Activated naive CD4-positive, alpha-beta T cell treated with anti-CD3 and anti-CD28 coated beads, Interleukin-2, amount 50 U/mL, for 16 hours (primary cell): ENCODE measurements at places on chromosomes 16 and 17.
A peak's percentile ranks its signal among the peaks of the same experiment; 100 is the strongest.

- no peak for DNase-seq
Observed at GRCh38 chr17:74274060-74274708, at the start of gene DNAI2. Gene DNAI2 (plus strand): TSS chr17:74274234. CDS start chr17:74281818, 7,584 bp downstream.

GRCh38 chr16:88893127-88893968, 26.9 kb upstream of the PABPN1L start:
- no peak for DNase-seq

- no peak for DNase-seq
Observed at GRCh38 chr16:77585379-77586251, 136.7 kb upstream of the NUDT7 start.

- no peak for DNase-seq
Observed at GRCh38 chr17:69761011-69761410, 314.0 kb upstream of the KCNJ16 start.

GRCh38 chr16:79066561-79066960, 534.0 kb downstream of the MAF start:
- DNase-seq = no peak

GRCh38 chr17:65183736-65184135, 46.6 kb downstream of the RGS9 start:
- no peak for DNase-seq

DNA sequence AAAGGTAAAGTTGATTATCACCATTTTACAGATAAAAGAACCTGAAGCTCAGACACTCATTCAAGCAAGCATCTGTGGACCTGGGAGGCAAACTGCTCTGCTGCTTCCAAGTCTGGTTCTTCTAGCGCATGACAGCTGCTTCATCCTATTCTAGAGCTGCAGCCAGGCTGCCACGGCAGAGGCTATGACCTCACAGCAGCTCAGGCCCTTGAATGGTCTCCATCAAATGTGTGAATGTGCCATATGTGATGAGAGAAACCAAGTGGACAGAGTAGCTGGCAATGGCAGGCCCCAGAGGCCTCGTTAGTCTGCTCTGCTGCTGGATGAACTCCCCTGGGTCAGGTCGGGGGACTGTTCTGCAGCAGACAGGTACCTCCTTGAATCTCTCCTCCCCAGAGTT, 30.7 kb upstream of the FOXJ1 start:
- DNase-seq = no peak

DNA sequence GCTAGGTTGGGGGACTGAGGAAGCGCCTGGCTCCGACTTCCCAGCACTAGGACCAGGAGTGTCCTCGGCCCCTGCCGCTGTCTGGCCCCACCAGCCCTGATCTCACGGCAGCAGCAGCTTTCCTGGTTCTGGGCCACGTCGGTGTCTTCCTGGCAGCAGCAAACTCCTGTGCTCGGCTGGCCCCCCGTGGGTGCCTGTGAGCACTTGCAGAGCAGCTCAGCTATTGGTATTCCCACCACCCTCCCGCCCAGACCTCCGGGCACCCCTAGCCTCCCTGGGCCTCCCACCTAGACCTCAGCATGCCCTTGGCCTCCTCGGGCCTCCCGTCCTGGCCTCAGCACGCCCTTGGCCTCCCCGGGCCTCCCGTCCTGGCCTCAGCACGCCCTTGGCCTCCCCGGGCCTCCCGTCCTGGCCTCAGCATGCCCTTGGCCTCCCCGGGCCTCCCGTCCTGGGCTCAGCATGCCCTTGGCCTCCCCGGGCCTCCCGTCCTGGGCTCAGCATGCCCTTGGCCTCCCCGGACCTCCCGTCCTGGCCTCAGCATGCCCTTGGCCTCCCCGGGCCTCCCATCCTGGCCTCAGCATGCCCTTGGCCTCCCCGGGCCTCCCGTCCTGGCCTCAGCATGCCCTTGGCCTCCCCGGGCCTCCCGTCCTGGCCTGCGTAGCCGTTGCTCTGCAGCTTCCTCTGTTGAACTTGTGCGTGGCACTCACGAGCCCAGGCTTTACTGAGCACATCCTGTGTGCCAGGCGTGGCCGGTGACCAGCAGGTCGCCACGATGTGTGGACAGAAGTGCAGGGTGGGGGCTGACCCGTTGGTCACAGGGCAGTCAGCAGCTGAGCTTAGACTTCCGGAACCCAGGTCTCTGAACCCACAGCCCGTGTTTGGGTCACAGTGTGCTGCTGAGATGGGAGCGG, 51.8 kb upstream of the ACSF3 start:
- no peak for DNase-seq

GRCh38 chr17:73199751-73200317, 7.0 kb downstream of the COG1 start:
- DNase-seq = no peak

GRCh38 chr17:59311051-59311468, 20.4 kb upstream of the YPEL2 start:
- DNase-seq = peak; percentile 21

DNA sequence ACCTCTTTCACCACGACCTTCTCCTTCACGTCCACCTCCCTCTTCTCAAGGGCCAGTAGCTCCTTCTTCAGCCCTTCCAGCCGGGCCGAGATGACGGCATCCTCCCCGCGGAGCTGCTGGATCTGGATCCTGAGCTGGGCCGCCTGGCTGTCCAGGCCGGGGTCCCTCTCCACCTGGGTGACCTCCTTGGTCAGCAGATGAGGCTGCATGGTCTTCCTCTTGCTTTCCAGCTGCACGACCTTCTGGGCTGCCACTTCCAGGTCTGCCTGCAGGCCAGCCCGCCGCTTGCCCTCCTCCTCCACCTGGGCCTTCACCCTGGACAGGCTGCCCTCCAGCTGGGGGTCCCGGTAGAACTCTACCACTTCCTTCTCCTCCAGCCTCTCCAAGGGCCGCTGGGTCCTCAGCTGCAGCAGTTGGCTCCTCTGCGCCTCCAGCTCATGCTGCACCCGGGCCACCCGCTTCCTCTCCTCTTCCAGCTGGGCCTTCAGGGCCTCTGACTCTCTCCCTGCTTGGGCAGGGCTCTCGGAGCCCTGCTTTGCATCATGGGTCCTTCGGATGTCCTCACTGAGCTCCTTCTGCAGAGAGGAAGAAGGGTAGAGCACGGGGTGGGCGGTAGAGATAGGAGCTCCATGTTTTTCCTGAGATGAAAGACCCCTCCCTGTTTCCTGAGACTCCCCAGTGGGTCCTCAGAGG, 9.5 kb downstream of the CDK3 start:
- no peak for DNase-seq

DNA sequence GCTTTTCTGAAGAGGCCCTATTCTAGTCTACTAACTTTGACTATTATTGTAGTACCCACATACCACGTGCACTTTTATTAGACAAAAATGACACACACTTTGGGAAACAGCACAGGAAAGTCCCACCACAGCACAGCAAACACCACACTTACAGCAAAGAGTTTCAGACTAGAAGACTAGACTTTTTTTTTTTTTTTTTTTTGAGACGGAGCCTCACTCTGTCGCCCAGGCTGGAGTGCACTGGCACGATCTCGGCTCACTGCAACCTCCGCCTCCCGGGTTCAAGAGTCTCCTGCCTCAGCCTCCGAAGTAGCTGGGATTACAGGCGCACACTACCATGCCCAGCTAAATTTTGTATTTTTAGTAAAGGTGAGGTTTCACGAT, 20.1 kb downstream of the YWHAE start:
- DNase-seq = peak; percentile 28
